ENCODE measurements at places on chromosomes 2 and 18. TPM values are rescaled to one million over a fixed set of nuclear protein-coding genes. Genes with fewer than 3 reads are reported as not detected.

GRCh38 chr2:29114946-29115609 lies at the start of gene CLIP4:
TSS of gene CLIP4 (plus strand) at chr2:29115415. CDS start at chr2:29121389, 5,974 bp downstream.
- H3K36me3 ChIP-seq = no peaks in the 10 kb centered on the region
- peak within 1 kb of the TSS; percentile 83 for H3K4me3 ChIP-seq
- DNase-seq = peak; percentile 48
- H3K27ac ChIP-seq = peak within 1 kb of the TSS; percentile 85
- H3K4me1 ChIP-seq = no peaks in the 10 kb centered on the region
- H3K27me3 ChIP-seq = no peaks in the 10 kb centered on the region

- no peak overlapping the region for H3K4me3 ChIP-seq
- no peaks in the 10 kb centered on the region for H3K27me3 ChIP-seq
- H3K36me3 ChIP-seq = peaks cover 83% of the 10 kb centered on the region
Measured at GRCh38 chr2:113240150-113240914, 38.4 kb downstream of the PAX8 start.

DNA sequence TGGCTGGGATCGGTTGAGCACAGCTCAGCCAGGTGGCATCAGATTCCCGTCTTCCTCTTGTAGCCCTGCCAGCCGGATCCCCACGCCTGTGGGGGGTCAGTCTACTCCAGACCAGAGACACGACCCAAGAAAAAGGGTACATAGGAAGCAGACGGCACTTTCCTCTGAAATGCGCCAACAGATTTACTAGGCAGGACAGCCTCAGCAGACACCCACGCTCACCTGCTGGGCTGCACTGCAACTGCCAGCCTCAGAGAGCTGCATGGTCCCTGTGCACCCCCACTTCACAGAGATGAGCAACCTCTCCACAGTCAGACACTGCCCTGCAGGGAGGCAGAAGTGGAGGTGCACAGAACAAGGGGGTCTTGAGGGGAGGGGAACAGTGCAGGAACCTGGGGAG lies 75.7 kb upstream of the OTOS start:
- no peak for DNase-seq
- no peak overlapping the region for H3K27ac ChIP-seq
- H3K36me3 ChIP-seq = no peaks in the 10 kb centered on the region
- no peaks in the 10 kb centered on the region for H3K27me3 ChIP-seq

- DNase-seq = no peak
- H3K27ac ChIP-seq = no peak overlapping the region
- no peak overlapping the region for H3K4me3 ChIP-seq
- H3K4me1 ChIP-seq = no peaks in the 10 kb centered on the region
Measured at GRCh38 chr2:130896813-130897212, 60.1 kb downstream of the ARHGEF4 start.

DNA sequence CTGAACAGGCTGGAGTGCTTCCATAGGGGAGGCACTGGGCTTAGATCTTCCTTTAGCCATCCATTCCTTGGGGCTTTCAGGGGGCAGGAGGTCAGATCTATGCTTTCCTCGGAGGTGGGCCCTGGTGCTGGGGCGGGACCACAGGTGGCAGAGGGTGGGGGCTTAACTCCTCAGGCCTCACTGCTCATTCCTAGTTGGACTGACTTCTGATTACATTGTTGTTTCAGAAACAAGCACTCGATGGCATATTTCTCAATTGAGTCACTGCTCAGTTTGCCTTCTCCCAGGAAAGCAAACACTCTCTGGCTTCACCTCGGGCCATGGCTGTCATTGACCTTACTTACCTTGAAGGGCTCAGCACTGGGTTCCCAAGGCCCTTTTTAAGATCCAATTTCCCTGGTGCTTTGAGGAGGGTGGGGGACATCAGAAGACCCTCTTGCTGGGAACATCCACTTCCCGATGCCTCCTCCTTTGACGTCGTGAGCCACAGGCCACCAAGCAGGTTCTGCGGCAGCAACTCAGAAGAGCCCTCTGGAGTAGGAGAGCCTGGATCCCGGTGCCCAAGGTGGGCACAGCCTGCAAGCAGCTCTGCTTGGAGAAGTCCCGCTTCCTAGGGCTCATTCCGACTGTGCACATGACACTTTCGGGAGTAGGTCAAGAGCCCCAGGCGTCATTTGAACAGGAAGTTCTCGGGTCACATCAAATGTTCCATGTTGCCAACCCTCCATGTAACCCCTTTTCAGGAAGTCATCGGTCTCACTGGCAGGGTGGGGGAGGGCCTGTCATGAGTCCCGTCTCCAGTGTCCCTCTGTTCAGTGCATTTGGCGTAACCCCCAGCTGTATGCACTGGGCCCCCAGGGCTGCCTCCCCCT lies 40.6 kb downstream of the SDC1 start:
- no peaks in the 10 kb centered on the region for H3K4me1 ChIP-seq
- no peak overlapping the region for H3K4me3 ChIP-seq
- no peak for DNase-seq
- H3K27me3 ChIP-seq = no peaks in the 10 kb centered on the region

The GRB14 gene
- 71.3 TPM for polyA plus RNA-seq

The FBXO36 gene
- 3.8 TPM for polyA plus RNA-seq

The EFEMP1 gene
- polyA plus RNA-seq = 68.4 TPM
